Breast epithelium (tissue), 4 donors: ENCODE measurements at places on chromosomes 6 and 20. TPM values are rescaled to one million over a fixed set of nuclear protein-coding genes. Genes with fewer than 3 reads are reported as not detected.

DNA sequence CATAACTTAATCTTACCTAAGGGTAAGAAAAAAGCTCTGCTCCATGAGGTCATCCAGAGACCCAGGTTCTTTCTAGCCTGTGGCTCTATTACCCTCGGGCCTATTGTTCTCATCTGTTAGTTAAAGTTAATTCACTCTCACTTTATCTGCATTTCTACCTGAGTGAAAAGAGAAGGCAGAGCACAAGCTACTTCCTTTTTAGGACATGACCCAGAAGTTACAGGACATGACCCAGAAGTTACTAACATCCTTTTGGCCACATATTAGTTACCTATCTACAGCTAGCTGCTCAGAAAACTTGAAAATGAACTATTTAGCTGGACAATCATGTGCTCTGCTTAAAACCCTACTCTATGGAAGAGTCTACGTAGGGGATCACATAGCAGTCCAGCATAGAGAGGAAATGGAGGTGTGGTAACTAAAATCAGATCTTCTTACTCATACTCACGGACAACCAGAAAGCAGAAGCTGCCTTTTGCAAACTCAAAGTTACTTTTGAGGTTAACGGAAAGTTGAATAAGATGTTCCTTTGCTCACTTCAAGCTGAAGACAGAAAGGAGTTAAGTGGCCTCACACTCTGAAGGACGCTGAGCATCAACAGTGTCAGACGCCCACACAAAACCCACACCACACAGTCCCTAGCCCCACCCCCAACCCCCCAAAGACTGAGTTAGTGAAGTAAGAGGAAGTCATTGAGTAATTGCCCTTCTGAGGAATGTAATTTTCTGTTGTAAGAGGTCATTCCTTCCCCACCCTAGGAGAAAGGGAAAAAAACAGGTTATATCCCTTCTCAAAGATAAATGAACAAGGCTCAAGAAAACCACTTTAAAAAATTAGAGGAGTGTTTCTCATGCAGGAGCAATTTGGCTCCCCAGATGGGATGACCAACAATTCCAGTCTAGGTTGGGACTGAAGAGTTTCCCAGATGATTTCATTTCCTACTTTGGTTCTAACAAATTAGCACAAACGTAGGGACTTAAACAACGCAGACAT, 45.9 kb upstream of the TAB2 start:
- no peak for DNase-seq

DNA sequence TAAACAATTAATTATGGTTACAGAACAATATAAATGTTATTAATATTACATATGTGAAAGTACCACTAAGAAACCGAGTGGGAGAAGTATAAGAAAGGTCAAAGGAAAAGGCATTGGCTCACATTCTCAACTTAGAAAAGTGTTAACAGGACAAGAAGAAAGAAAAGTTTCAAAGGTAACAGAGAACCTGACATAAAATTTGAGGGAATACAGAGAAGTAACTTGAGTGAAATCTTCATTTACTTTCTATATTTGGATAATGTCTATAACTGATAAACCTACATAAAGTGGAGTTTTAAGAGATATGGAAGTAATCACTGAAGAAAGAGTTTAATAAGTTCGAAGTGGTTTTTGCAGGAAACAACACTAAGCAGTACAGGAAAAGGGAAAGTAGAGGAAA, 30.1 kb downstream of the REPS1 start:
- DNase-seq = no peak

- DNase-seq = no peak
These were observed 36.8 kb downstream of the PSMB9 start for GRCh38 chr6:32890831-32891230.

DNA sequence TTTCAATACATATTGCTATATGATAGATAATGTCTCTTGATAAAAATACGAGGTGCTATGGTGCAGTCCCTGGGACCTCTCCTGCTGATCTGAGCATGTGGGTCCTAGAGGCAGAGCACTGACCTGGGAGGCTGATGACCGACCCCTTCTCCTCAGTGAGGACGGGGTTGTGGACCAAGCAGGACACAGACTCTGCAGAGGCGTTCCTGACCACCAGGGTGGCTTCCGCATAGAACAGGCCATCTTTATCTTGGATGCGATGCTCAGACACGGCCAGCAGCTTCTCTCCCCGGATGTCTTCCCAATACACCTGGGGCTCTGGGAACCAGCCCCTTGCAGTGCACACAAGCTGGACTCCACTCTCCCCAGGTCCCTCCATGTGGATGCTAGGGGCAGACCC, 4.2 kb downstream of the BTNL2 start:
- no peak for DNase-seq

DNA sequence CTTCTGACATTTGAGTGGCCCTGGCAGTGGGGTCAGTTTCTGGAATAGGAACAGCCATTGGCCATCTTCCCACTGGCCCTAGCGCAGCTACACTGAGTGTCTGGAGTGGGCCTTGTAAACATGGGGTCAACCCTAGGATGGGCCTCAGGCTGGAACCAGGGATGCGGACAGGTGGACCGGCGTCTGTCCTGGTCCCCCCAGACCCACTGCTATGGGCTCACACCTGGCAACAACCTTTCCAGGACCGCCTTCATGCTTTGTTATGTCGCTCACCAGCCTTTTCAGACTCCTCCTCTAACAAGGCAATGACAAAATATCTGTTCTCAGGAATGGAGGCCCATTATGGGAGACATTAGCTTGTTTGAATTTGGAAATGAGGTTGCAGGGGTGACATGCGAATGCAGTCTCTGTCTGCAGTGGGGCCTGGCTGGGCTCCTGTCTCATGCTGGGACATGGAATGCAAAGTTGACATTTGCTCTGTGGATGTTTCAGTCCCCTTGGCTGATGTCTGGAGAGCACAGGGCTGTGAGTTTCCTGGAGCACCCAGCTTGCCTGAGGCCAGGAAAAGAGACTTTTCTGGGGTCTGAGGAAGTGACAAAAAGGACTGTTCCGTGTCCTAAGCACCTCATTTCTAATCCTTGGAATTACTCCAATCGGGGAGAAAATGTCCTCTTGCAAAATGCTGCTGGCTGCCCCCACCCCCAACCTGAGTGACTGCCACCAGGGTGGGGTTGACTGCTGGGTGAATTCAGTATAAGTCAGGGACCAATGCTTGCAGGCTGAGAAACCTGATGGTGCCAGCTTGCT, 98.7 kb upstream of the PMEPA1 start:
- no peak for DNase-seq

DNA sequence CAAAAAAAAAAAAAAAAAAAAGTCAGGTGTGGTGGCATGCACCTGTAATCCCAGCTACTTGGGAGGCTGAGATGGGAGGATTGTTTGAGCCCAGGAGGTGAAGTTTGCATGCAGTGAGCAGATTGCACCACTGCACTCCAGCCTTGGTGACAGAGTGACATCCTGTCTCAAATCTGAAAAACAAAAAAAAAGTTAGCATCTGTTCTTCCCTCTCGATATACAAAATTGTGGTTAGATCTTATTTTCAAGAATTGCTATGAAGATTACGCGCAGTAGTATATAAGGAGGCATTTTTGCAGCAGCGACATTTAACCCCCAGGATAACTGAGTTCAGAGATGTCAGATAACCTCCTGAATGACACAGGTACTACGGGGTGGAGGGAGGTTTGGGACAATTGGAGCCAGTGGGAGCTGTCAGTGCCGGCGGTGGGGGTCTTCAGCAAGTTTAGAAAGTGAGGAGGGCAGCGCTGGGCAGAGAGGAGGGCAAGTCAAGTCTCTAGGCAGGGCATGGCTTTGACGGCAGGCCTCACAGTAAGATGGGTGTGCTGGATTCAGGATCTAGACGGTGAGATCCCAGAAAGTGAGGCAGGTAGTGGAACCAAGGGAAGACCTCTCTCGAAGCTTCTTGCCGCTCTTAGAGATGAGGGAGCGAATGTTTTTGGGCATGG, 26.2 kb upstream of the MRPS18A start:
- DNase-seq = no peak

The RNF182 gene
- total RNA-seq = 0.80 TPM

The KIAA0408 gene
- total RNA-seq = 3.3 TPM
